ENCODE measurements at places on chromosomes 2 and 18.

DNA sequence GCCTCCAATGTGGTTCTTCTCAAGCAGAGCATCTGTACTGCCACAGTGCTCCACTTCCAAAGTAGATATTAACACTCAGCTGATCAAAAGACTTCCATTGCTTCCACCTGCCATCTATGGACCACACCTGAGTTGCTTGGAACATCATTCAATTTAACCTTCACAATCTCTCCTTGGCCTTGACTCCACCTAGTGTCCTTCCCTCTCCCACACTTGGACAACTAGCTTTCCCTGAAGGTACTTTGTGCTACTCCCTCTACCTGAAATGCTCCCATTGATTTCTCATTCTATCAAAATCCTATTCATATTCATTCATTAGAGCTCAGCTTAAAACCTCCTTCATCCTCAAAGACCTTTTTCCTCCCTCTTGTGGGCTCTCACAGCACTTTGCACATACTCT lies 48.7 kb downstream of the SOWAHC start:
- DNase-seq: no peak

GRCh38 chr2:219728991-219729487 lies 101.6 kb downstream of the SLC4A3 start:
- DNase-seq: no peak

DNA sequence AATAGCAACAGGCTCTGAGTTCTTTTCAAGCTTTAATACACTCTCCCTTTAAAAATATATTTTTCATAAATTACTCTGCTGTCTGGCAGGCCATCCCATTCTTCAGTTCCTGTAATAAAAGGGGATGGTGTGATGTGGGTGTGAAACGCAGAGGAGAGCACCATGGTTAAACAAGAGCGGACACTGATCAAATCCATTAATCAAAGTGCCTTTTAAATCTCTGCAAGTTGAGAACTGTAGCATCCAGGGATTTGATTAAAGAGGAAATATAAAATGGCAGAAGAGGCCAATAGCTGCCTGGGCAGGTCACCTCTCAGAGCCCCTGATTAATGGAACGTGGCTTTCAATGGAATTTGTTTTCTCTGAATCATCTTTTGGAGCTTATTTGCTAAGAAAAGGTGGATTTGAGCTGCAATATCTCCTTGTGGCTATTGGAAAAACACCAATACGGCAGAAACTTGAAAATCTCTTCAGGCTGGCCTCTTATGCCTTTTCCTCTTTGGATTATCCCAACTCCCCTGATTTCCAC lies 96.9 kb downstream of the ACTR3 start:
- no peak for DNase-seq

- peak; percentile 49 for DNase-seq
Observed at GRCh38 chr2:109339519-109339966, 210.5 kb downstream of the SH3RF3 start.

DNA sequence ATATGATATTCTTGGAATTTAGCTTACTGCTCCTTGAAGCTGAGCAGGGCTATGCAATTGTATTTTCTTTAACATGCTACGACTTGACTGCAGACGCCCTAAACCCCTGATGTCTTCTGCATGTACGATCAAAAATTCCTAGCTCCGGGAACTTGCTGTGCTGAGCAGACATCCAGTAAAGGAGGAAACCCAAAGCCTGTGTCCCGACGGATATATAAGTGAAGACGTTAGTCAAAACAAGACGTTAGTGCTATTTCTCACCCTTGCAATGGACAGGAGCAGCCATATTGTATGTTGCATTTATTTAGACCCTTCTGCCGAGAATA lies 51.5 kb downstream of the SETBP1 start:
- DNase-seq: no peak

DNA sequence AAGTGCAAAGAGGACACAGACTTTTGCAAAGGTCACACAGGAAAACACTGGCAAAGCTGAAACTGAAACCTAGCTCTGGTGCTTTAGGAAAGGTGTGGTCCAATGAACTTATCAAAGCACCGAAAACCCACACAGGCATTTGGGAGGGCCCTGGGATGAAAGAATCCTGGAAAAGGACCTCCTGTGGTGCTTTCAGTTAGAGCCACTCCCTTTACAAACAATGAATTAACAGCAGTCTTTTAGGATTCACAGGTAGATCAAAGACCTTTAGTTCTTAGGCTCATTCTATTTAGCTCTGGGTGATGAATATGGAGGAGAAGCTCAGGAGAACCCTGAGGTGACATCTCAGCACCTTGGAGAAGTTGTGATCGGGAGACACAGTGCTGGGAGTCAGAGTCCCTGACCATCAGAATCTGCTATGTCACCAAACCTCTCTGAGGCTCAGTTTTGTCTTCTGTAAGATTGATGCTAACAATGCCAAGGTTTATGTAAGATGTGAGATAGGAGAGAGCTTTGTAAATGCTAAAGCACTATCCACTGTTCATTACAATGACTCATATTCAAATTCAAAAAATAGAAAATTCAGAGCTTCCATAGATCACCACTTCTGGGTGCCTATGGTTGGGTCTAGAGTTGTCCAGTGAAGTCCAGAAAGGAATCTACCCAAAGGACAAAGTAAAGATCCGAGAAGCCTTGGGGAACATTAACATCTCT lies 39.3 kb downstream of the VSNL1 start:
- no peak for DNase-seq

GRCh38 chr2:131042148-131042775 lies 51.0 kb downstream of the FAM168B start:
- DNase-seq: no peak

- no peak for DNase-seq
Observed at GRCh38 chr18:74073957-74074667, 73.5 kb downstream of the FBXO15 start.

GRCh38 chr2:43877782-43878464 lies 39.2 kb downstream of the ABCG8 start:
- DNase-seq: peak; percentile 87

DNA sequence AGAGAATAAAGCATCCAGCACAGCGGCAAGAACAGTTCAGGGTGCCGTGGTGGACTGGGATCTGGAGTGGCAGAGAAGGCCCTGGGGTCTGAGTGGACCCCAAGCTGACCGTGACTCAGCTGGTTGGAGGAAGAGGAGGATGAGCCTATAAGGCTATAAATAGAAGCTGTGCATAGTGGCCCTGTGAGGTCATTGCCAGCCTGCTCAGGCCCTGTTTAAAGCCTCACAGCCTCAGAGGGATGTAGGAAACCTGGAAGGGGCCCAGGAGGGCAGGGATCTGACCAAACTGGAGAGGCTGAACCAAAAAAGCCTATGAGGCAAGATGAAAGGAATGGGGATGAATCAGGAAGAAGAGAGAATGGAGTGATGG lies 11.3 kb upstream of the DES start:
- DNase-seq: peak; percentile 91

- DNase-seq: no peak
Observed at GRCh38 chr18:45938488-45938935, 28.6 kb downstream of the EPG5 start.

GRCh38 chr18:38241736-38242135 lies 676.1 kb upstream of the CELF4 start:
- no peak for DNase-seq

DNA sequence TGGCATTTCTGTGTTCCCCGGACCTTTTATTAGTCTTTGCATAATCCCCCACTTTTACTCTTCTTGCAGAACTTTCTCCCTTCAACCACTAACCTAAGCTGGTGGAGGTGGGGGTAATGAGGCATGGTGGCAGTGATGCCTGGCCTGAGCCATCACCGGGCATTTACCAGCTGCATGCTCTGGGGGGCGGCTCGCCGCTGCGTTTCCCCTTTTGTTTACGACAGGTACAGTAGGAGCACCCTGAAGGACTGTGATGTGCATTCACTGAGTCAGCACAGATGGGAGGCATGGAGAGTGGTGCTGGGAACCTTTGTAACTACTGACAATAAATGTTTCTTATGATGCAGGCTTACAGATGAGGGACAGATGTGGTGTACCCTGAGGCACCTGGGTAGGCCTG lies 46.9 kb downstream of the PLEKHB2 start:
- DNase-seq: no peak

DNA sequence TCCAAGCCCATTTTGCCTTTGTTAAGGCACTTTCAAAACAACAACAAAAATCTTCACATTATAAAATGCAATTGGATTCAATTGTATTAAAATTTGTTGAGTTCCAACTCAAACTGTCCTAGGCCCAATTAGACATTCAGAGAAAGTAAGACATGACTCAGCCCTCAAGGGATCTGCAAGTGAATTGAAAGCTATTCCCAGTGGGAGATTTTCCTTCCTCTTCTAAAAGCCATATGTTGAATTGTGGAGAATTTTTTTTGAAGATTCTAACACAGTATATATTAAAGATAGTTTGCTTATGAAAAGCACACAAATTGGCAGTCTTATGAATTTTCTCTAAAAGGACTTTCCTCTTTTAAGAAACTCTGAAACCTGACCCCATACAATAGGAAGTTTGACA lies 268.0 kb upstream of the PARD3B start:
- no peak for DNase-seq

DNA sequence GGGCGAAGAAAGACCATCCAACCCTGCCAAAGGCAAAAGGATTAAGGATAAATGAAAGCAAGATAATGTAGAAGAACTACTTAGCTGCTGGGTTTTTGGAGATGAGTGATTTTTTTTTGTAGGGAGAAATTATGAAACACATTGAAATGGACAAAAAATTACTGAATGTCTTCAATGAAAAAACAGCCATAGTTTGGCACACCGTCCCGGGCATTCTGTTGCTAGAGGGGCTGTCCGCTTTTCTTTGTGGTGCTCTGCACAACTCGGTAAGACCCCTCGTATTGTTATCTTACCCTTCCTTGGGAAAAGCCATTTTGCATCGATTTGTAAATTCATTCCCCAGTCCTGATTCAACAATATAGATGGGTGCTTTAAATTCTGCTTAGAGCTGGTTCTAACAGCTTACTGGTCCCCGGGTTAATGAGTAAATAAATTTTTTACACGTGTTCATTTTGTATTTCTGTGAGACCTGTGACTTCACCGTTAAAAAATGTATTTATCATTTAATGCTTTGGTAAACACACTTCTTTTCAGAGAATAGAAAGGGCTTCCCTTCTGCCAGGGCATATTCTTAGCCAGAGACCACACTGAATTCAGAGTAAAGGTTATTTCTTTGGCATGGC lies 912 bp upstream of the LAPTM4A start:
- no peak for DNase-seq

GRCh38 chr2:31785876-31786275 lies 205.1 kb upstream of the SRD5A2 start:
- no peak for DNase-seq

DNA sequence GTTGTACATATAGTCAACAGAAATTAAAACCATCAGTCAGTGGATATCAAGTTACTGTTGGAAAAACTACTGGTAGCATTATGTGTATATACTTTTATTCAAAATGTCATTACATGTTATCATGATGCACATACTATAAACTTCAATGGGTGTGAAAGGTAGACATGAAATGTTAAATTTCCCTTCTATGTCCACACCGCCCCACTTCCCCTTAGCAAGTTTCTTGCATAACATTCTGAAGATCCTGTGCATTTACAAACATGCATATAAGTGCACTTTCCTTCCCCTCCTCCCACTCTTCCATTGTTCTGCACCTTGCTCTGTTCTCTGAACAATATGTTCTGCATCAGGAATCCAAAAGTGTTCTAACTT lies 16.6 kb upstream of the HK2 start:
- no peak for DNase-seq

DNA sequence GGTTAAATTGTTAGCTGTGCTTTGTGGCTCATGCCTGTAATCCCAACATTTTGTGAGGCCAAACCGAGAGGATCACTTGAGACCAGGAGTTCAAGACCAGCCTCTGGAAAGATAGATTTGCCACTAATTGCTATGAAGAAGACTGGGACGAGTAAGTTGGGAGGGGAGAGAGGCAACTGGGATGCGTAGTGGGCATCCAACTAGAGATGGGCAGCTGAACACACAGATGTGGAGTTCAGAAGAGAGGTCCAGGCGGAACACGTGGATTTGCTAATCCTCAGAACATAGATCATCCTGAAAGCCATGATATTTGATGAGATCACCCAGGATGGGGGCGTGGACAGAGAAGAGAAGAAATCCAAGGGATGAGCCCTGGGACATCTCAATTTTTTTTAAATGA lies 48.7 kb downstream of the CYP26B1 start:
- no peak for DNase-seq

DNA sequence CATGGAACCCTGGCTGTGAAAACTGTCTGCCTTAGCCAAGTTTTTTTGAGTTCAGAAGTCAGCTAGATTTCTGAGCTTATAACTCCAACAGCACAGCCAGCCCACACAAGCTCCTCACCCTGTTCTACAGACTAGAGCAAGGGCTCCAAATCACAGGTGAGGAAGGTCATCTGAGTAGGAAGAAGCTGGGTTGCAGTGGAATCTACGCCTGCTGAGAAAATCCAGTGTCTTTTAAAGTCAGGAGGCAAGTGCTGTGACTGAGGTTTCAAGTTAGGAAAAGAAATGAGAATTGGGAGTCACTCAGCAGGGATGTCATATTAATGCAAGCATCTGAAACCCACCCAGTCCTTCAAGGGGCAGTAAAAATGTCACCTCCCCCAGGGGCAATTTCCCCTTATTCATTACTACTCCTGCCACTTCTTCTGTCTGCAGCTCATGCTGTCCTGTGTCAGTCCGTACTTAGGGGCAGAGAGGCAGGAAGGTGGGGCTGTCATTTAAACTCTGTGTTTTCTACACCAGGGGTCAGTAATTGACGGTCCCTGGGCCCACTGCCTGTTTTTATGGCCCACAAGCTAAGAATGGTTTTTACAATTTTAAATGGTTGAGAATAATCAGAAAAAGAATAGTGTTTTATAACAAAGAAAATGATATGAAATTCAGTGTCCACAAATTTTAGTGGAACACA lies 551.1 kb downstream of the BCL11A start:
- no peak for DNase-seq

DNA sequence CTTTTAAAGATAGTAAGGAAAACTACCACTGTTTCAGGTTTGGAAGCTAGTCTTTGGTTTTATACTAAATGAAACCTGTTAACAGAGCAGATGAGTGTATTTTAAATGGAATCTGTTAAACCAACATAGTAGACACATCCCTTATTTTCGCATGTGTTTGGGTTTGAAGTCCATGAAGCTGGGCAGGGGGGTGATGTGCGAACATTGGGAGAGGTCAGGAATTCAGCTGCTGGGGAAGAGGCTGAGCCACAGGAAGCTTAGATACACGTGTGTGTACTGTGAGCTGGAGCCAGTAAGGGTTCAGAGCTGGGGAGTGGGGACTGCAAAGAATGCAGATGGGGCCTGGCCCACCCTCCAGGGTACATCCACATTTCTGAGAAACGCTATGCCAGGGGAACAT lies 176.9 kb downstream of the VAPA start:
- no peak for DNase-seq

DNA sequence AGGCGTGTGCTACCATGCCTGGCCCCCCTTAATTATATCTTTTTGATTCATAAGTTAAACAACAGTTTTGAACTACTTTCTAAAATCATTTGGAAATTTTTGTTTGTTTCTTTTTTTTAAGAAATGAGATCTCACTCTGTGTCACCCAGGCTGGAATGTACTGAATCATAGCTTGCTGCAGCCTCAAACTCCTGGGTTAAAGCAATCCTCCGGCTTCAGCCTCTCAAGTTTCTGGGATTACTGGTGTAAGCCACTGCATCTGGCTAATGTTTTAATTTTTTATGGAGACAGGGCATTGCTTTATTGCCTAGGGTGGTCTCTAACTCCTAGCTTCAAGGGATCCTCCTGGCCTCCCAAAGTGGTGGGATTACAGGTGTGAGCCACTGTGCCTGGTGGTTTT lies 71.5 kb downstream of the BABAM2 start:
- DNase-seq: no peak

GRCh38 chr2:130736487-130736886 lies 7.6 kb downstream of the GPR148 start:
- DNase-seq: no peak

- DNase-seq: no peak
Observed at GRCh38 chr2:179107737-179108136, 57.8 kb upstream of the CCDC141 start.

- no peak for DNase-seq
Observed at GRCh38 chr2:198042189-198042588, 237.8 kb downstream of the PLCL1 start.

Data from GM03348 (cell line).